ENCODE measurements at places on chromosomes 11 and 22.

- DNase-seq = no peak
Measured at GRCh38 chr11:45513821-45514340, 151.5 kb downstream of the CHST1 start.

DNA sequence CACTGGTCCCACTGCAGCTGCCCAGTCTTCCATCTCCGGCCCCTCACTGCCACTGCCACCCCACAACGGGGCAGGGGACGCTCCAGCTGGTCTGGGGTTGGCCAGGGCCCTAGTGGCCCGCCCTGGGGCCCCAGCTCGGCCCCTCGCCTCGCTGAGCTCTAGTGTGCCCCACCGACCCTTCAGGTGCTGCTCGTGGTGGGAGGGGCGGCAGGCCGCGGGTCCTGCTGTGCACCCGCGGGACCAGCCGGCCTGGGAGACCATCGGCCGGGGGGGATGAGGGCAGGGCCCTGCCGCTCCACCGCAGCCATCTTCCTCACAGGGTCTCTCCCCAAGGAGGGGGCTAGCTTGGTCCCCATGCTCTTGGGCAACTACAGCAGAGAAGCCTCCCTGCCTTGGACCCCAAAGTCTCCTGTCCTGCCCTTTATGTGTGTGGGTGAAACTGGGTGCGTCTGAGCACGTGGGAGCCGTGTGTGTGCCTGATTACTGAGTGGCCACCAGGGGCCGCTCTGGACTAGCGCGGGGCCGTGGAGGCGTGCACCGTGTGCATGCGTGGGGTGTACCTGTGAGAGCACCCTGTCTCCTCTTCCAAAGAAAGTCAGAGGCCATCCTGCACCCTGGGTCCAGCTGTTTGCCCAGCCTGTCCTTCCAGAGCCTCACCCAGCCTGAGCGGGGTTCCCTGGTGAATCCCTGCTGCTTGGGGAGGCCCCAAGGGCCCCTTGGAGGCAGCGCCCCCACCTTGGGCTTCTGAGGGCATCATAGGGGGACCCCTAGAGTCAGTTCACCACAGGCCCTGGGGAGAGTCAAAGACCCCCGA lies 6.0 kb upstream of the ACR start:
- DNase-seq = peak; percentile 12

GRCh38 chr22:43652845-43653244 lies 159.3 kb downstream of the EFCAB6 start:
- DNase-seq = no peak

- DNase-seq = no peak
Measured at GRCh38 chr22:30245181-30245984, 1.2 kb downstream of the LIF start.

- no peak for DNase-seq
Measured at GRCh38 chr11:7448201-7448600, 37.1 kb upstream of the OLFML1 start.

GRCh38 chr11:33560729-33561128 lies 139.9 kb downstream of the C11orf91 start:
- DNase-seq = no peak

DNA sequence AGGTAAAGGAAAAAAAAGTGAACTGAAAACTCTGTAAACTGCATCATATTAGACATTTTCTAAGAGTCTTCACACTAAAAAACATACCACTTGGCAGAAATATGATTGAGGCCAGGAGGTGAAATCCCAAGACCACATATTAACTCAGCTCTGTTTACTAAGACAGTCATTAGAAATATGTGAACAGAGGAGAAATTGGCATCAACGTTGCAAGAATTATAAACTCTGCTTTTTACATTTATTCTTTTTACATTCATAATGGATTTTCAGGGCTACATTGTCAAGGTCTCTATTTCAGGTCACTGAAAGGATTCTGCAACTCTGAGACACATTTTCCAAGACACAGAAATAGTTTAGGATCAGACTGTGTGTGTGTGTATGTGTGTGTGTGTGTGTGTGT lies 1364.0 kb downstream of the LRRC4C start:
- no peak for DNase-seq

DNA sequence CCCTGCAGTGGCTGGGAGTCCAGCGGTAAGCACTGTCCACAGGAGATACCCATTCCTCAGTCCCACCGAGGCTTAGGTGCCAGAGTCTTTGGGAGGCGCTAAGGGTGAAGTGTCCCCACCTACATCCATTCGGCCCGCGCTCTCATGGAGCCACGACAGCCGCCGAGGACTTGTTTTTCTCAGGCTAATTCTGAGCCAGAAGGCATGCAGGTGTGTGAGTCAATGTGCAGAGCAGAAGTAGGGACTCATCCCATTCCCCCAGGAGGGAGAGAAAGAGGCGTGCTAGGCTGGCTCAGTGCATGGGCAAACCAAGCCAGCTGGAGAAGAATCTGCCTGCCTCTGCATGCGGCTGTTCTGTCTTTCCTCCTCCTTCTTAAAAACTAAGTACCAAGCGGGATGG lies 46.6 kb downstream of the KCNC1 start:
- no peak for DNase-seq

DNA sequence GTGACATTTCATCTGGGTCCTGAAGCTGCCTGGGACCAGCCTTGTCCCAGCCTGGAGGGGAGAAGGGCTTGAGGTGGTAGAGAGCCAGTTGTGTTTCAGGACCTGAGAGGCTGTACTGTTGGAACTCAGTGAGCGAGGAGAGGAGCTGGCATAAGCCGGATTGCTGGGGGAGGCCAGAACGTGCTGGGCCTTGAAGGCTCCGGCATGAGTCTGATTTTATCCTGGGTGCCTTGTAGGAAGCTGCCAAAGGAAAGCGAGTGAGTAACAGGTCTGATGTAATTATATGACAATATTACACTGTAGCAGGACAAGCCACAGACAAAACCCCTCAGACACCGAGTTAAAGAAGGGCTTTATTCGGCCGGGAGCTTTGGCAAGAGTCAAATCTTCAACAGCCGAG lies 17.2 kb downstream of the AP2A2 start:
- no peak for DNase-seq

GRCh38 chr11:106457727-106458126 lies 380.3 kb downstream of the AASDHPPT start:
- no peak for DNase-seq

DNA sequence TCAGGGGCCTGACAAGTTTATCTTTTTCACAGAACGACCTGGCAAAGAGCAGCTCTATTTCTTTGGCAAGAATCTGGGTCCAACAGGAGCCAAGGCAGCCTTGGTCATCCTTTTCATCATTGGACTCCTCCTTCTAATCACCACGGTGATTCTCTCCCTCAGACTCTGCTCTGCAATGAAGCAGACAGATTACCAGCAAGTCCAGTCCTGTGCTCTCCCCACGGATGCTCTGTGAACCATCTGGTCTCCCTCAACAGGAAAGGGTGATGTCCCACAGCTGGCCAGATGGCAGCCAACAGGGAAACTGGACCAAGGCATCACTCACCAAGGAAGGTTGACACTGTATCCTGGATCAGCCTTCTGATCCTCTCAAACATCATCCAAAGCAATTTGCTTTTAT lies 17.0 kb upstream of the PANX1 start:
- no peak for DNase-seq

- DNase-seq = no peak
Measured at GRCh38 chr11:73013021-73013420, 129.1 kb downstream of the FCHSD2 start.

- DNase-seq = no peak
Measured at GRCh38 chr22:46969491-46969890, 207.0 kb downstream of the TBC1D22A start.

DNA sequence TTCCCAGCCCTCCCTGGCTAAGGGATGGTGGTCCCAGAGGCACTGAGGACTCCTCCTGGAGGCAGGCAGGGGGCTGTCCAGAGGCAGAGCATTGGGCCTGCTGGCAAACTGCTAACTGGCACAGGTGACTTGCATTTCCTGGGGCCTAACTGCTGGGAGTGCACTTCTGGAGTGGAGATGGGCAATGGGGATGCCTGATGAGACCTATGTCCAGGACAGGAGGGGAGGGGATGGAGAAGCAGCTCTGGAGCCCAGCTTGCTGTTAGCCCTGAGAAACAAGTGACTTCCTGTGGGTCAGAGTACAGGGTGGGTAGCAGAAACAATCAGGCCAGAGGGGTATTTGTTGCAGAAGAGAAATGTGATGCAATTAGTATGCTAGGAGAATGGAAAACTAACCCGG lies 253.2 kb downstream of the ST3GAL4 start:
- no peak for DNase-seq

- DNase-seq = no peak
Measured at GRCh38 chr11:11988099-11988651, 20.3 kb downstream of the DKK3 start.

DNA sequence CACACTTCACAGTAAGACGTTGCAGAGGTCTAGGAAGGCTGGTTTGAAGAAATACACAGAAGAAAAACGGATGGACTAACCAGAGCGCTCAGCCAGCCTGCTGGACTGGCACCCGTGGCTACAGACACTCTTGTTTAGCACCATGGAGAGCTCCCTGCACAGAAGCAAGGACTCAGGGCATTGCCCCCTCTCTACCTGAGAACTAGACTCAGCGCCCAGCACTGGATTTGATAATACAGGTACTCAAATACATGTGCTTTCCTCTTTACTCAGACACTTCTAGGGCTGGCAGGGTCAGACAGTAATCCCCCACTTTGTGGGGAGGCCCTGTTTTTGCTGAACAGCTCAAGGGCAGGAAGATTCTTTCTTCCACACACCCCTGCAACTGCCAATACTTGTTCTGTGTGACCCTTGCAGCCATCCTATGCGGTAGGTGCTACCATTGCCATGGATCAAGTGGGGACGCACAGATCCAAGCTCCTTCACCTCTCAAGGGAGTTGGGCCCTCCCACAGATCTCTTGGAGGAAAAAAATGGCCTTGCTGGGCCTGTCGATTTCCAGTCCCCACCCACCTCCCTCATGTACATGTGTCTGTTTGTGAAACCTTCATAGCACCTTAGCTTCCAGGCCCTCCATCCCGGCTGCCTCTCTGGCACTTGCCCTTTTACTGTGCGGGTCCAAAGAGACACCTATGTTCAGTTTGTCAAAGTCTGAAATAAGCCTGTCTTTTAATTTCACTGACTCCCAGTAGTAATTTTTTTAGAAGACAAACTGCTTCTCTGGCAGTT lies 5.1 kb upstream of the P2RX6 start:
- DNase-seq = no peak

DNA sequence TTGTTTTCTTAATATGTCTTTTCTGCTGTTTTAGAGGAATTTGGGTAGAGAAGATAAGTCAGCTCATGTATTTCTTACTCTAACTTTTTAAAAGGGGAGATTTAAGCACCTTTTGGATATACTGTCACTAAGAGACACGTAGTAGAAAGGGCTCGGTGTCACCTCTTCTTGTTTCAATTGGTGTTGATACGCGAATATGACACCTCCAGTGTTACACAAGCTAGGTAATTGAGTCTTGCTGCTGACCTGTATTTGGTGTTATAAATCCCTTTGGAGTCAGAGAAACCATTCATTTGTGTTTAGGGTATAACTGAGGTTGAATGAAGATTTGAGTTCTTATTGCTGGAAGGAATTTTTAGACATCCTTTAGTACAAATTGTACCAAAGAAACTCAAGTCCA lies 25.6 kb downstream of the FAR1 start:
- DNase-seq = no peak

DNA sequence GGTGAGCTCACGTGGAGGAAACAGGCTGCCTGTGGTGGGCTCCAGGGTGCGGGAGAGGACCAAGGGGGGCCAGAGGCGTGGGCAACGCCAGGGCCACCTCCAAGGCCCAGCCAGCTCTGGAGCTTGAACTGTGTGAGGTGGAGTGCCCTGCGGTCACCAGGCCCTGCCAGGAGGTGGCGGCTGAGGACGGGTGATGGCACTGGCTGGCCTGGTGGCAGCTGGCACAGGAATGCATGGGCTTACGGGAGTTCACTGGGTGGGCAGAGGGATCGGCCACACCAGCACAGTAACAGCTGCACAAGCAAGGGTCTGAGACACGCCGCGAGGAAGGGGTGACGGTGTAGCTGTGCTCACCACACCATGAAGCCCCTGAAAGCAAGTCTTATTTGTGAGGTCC lies 15.8 kb downstream of the TOLLIP start:
- DNase-seq = peak; percentile 31

GRCh38 chr11:92846491-92847125 lies 122.8 kb upstream of the MTNR1B start:
- no peak for DNase-seq
